Activated CD4-positive, alpha-beta T cell treated with anti-CD3 and anti-CD28 coated beads, Interleukin-2, amount 10 ng/mL, durations not matched to agents 24 days and 14 days (primary cell): ENCODE measurements at places on chromosomes 3 and 15. TPM values are rescaled to one million over a fixed set of nuclear protein-coding genes. Genes with fewer than 3 reads are reported as not detected.

Gene KIF23
- total RNA-seq = 36.0 and 40.0 TPM in 2 replicates

Gene RAD51
- total RNA-seq = 67.5 and 70.3 TPM in 2 replicates

DNA sequence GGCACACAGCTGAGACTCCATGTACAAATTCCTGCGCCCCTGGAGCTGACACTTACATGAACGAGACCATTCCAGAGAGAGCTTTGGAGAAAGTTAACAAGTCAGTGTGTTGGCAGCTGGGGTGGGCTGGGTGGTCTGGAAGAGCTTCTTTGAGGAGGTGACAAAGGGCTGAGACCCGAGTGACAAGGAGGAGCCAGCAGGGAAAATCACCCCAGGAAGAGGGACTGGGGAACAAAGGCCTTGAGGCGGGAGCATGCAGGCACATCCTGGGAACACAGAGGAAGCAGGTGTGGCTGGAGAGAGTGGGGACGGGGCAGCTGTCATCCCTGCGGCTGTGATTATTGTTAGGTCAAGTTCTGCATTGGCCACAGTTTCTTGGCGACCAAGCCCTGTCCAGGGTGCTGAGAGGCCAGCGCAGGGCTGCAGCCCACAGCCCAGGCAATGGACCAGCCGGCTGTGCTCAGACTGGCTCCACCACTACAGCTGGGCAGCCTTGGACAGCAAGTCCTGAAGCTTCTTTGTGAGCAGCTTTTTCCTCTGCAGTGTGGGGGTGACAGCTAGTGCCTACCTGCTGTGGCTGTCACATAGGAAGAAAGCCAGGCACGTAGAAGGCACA, 34.2 kb upstream of the PRR23E start:
- H3K4me3 ChIP-seq = no peak overlapping the region
- no peak overlapping the region for H3K27ac ChIP-seq
- H3K36me3 ChIP-seq = no peaks in the 10 kb centered on the region
- no peak for DNase-seq
- H3K4me1 ChIP-seq = no peaks in the 10 kb centered on the region
- no peaks in the 10 kb centered on the region for H3K27me3 ChIP-seq

DNA sequence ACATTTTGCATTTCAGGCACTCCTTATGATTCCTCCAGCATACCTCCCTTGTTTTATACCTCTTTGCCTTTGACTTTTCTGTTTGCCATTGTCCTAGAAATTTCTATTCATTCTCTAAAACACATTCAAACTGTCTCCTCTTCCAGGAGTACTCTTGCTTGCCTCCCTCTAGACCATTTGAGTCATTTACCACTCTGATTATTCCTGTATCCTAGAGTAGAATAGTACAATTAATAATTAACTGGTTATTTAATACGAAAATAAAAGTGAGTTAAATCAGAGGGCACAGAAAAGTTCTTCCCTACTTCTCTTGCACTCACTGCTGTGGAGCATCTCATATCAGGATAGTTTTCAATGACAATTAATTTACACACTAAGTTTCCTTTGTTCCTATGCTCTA, 290.2 kb upstream of the RORA start:
- no peak overlapping the region for H3K4me3 ChIP-seq
- peaks cover 9% of the 10 kb centered on the region for H3K4me1 ChIP-seq
- H3K27ac ChIP-seq = no peak overlapping the region
- no peak for DNase-seq

DNA sequence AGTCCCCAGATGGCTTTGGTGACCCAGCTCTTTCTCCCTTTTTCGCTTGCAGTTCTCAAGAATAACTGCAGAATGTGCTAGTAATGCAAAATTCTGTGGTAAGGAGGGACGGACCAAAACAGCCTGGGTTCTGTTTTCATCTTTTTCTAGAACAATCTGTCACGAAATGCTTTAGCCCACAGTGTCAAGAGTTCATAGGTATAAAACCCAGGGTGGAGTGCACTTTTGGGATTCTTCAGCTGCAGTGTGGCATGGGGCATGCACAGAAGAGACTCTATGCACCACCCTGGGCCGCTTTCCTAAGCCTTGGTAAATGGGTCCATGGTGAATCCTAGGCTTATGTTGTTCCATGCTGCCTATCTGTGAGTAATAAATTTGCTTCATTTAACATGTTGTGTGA, 1072.7 kb upstream of the GBE1 start:
- no peak overlapping the region for H3K4me3 ChIP-seq
- H3K36me3 ChIP-seq = no peaks in the 10 kb centered on the region
- H3K27ac ChIP-seq = no peak overlapping the region
- no peaks in the 10 kb centered on the region for H3K4me1 ChIP-seq

DNA sequence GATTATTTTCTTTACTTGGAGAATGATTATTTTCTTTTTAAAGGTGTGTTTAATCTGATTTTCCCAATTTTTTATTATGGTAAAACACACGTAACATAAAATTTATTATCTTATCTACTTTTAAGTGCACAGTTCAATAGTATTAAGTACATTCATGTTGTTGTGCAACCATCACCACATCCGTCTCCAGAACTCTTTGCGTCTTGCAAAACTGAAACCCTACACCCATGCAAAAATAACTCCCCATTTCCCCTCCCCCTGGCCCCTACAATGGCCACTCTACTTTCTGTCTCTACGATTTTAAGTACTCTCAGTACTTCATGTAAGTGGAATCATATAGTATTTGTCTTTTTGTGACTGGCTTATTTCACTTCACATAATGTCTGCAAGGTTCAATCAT, 230.7 kb downstream of the SATB1 start:
- H3K27me3 ChIP-seq = peaks cover 8% of the 10 kb centered on the region
- no peak overlapping the region for H3K27ac ChIP-seq
- no peak for DNase-seq
